ENCODE measurements at places on chromosomes 5 and 9. TPM values are rescaled to one million over a fixed set of nuclear protein-coding genes. Genes with fewer than 3 reads are reported as not detected.

DNA sequence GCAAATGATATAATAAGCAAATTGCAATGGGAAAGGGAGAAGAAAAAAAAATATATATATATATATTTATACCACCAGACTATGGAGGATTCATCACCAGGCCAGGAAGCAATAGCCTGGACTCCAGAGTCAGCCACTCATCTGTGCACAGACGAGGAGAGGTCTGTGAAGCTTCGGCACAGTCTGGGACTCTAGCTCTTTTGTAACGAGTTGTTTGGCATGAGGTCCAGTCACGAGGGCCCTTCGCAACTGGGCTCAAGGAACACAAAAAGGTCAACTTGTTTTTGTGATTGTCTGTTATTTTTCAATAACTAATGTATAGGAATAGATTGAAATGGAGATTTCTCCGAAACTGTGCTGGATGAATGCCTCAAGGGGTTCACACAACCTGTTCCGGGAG lies 14.7 kb upstream of the FGF1 start:
- no peak for DNase-seq

- DNase-seq, result no peak
Observed at GRCh38 chr5:157828944-157829639, 29.9 kb downstream of the CLINT1 start.

DNA sequence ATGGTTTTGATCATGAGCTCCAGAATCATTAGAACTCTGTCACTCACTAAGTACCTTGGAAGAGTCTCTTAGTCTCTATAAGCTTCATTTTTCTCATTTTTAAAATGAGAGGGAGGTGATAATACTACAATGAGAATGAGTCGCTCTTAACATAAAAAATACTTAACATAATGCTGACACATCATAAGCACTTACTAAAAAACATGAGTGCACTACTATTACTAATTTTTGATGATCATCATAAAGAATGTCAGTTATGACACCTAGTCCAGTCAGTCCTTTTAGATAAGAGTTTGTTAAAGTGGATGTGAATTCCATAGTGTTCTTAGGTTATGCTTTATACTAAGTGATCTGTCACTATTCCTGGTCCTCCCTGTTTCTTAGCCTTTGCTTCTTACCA lies 200.4 kb upstream of the SLC24A2 start:
- DNase-seq, result no peak

The C5orf63 gene
- total RNA-seq, result 5.0 TPM
